ENCODE measurements at places on chromosomes 2 and 18.
A peak's percentile ranks its signal among the peaks of the same experiment; 100 is the strongest.

- peak; percentile 31 for DNase-seq
Observed at GRCh38 chr2:36615222-36615621, 17.3 kb upstream of the FEZ2 start.

DNA sequence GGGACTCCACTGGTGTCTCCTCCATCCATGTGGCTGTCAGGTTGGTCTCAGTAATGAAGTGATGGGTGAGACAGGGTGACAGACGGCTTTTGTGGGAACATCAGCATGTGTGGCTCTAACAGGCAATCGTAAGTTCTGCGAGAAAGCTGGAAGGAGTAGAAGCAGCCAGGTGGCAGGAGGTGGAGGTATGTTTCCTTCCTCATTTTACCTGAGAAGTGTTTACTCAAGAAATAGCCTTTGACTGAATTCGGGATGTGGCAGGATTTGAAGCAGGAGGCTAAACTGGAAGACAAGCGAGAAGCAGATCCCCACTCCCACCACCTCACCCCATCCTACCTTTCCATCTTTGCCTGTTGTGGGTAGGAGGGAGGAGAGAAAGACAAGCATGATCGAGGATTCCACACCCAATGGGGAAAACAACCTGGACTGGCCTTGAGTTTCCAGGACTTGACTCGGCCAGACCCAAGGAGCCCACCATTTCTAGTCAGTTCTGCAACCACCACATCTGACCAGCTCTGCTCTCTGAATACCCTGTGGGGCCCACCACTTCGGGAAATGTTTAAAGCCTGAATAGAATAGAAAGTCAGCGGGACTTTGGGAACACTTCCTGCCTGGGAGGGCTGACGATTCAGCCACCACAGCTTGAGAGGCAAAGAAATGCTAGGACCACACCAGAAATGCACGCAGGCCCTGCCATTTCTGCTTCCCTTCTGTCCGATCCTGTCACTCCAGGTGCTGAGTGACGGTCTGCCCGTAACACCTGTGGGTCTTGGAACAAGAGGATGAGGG lies 1.2 kb downstream of the ABCG8 start:
- no peak for DNase-seq

GRCh38 chr2:83967854-83968253 lies 491.2 kb downstream of the SUCLG1 start:
- DNase-seq: peak; percentile 7

DNA sequence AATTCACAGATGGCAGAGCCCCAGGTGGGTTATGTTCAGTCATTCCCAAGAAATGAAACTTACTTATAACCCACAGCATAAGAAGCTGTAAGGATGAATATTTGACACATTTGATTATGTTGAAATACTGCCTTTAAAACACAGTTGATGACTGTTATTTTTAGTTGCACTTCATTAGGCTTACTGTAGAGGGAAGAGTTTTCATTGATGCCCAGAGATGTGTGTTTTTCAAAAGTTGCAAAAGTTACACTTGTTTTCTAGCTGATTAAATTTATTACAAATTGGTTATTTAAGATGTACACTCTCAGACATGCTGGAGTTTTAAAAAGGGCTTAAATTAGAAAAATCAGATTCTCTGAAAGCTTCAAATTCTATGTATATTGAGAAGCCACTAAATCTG lies 506.1 kb downstream of the PARD3B start:
- no peak for DNase-seq

DNA sequence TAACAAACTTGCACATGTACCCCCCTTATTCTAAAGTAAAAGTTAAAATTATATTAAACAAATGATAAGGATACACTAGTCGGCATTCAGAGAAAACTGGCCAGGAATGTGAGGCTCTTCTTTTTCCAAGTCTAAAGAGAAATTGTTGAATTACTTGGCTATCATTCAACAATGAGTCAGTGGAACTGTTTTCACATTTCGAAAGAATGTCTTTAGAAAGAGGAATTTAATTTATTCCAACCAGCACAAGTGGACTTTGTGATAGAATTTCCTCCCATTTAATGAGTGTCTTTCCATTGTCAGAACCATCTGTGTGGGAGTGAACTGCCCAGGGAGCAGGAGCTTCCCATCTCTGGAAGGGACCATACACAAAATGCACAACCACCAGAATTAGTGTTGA lies 792.2 kb downstream of the EPHA4 start:
- peak; percentile 6 for DNase-seq

GRCh38 chr2:174632841-174633622 lies 35.4 kb upstream of the WIPF1 start:
- peak; percentile 18 for DNase-seq

- DNase-seq: no peak
Observed at GRCh38 chr2:72010647-72011369, 136.9 kb downstream of the CYP26B1 start.

DNA sequence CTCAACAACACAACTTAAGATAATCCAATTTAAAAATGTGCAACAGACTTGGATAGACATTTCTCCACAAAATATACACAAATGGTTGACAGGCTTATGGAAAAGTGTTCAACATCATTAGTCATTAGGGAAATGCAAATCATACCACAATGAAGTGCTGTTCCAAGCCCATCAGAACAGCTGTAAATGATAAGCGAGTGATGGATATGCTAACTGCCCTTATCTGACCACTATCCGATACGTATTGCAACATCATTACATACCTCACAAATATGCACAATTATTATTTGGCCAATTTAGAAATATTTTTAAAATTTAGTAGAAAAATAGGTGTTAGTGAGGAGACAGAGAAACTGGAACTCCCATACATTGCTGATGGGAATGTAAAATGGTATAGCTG lies 62.2 kb downstream of the PPP4R1 start:
- no peak for DNase-seq

DNA sequence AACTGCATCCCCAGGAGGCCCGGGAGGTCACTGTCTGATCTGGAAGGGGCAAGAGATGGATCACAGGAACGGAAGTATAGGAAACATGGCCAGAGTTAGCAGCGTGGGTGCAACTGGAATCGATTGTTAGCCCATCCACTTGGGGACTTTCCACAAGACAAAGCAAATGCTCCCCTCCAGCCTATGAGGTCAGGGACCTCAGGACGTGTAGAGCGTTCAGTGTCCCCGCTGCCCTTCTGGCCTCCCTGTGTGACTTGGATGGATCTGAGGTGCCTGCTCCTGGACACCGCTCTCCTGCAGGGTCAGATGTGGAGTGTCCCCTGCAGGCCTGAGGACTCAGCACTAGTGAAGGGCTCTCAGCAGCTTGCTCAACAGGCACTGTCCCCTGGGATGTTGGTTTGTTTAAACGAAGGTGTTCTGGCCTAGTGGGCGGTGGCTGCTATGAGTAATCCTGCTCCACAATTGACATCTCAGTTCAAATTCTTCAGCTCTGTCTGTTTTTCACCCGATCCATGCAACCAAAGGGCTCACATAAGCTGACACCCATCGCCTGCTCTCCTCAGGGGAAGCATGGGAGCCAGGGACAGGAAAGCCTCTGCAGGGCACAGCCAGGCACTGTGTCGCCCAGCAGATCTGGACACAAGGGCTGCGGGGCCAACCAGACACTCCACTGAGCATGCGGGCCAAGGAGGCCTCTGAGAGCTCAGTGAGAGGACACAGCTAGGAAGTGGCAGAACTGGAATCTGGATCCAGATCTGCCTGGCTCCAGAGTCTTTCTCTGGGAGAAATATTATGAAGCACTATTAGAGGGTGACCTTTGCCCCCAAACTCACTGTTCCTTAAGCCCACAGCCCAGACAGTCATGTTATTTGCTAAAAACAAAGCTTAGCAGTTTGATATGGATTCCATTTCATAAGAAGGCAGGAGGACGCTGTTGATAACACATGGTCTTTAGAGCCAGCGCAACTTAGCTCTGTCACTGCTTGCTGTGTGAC lies 78.5 kb downstream of the RHOB start:
- DNase-seq: peak; percentile 55

DNA sequence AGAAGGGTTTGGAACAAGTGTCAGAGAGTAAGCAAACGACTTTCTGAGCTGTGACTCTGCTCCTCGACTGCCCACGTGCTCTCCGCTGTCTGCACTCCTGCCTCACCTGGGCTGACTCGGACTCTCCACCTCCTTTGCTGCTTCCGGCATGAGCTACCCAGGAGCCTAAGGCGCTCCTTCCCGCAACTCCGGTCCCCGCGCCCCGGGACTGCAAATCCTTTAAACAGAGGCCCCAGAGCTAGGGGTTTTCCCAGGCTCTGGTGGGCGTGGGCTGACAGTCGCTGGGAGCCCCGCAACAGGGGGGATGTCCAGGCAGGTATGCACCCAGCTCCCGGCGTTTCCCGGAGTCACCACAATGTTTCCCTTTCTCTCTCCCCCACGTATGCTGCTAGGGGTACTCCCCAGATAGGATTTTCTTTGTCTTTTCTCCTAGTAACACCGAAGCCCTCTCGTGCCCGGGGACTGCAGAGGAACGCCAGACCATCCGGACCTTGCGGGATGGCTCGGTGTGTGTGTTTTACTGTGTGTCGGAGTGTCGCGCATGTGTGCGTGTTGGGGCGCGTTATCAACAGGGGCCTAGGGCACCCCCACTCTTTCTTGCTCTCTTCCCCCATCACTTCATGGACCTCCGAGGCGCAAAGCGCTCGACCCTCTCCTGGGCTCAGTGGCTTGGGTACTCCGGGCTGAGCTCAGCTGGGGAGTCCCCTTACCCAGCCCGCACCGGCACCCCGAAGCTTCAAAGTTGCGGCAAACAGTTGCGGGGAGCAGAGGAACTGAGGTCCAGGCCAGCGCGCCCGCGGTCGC lies 691 bp upstream of the THSD7B start:
- DNase-seq: peak; percentile 5

DNA sequence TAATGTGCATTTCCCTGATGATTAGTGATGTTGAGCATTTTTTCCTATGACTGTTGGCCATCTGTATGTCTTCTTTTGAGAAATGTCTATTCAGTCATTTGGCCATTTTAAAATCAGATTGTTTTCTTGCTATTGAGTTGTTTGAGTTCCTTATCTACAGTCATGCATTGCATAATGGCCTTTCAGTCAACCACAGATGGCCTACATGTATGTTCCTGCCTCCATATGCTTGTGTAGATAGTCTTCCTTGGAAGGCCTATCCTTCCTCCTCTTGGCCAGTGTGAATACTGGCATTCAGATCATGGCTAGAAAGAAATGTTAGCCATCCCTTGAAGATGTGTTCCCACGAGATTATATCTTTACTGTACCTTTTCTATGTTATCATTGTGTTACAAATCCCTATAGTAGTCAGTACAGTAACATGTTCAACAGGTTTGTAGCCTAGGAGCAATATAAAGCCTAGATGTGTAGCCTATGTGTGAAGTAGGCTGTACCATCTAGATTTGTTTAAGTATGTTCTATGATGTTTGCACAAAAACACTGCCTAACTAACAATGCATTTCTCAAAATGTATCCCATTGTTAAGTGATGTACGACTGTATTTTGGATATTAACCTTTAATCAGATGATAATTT lies 65.6 kb upstream of the CD302 start:
- no peak for DNase-seq

DNA sequence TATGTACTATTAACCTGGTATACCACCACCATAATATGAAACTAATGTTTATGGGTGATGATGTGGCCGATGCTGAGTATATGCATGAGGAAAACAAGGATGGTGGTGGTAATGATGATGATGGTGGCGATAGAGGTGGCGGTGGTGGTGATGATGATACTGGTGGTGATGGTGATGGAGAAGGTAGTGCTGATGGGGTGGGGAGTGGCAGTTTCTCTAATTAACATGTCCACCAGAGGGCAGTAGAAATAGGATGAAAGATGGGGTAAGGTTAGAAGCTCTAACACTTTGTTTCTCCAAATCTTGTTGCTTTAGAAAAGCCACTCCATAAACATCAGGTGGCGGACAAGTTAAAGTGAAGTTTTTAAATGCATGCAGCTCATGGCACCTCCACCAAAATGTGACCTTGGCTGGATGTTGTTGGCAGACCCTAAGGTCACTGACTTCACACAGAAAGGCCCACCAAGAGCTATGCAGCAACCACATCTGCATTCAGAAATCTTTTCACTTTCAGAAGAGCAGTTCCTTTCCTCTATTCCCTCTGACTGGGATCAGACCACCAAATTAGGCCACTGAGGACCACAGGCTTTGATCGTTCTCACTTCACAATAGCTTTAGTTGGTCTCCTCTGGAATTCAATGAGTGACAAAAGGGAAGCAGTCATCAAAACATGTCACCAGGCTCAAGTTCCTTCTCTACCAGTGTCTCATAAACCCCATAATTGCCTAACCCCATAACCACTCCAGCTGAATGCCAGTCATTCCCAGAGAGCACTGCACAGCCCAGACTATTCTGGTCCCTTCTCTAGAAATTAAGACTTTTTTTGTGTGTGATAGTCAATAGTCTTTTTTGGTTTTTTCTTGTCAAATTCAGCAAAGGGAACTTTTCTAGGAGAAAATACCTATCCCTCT lies 7.5 kb upstream of the BCL11A start:
- peak; percentile 65 for DNase-seq

DNA sequence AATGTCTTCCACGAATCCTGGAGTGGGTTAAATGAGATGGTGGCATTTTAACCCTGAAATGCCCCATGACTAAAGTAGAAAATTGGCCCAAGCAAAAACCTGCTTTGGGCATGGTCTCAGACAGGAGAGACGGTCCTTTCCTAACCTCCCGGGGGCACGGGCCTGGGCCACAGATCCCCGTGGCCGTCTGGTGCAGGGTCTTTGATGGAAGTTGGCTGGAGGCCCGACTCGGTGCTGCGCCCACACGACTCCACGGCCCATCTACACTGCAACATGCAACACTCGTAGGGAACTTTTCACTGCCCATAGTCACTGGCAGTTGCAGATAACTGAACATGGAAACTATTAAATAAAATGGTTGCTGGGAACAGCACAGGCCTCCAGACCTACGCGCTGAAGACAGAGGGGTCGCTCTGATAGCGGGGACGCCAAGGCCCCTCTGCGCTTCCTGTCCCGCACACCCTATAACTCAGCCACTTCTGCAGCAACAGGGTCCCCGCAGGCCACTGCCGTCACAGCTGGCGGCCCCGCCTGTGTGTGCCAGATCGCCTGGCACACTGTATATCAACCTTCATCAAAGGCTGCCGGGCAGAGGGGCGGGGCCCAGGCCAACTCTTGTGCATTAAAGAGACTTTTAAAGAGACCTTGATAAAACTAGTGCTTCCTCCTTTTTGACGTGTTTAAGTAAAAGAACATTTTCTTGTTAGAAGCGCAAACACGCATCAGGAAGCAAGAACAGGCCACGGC lies 214.1 kb downstream of the TWIST2 start:
- no peak for DNase-seq

GRCh38 chr2:62343636-62344337 lies 147.9 kb downstream of the B3GNT2 start:
- DNase-seq: no peak

- no peak for DNase-seq
Observed at GRCh38 chr2:95053543-95053942, 28.0 kb downstream of the MAL start.

DNA sequence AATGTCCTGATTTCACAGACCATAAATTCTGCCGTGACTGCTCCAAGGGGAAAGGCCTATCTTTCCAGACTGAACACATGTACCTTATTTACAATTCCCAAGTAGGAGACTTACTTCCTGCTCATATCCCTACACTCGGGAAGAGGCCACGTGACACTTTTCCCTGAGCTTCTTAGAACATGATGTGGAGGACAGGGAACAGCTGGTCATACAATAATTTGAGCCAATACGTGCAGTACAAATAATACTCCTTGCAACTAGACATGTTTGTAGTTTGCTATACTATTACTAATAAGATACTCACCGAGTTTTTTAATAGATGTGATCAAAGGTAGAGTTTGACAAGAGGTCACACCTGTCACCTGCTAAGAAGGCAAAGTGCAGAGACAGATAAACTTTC lies 256.4 kb downstream of the SP3 start:
- no peak for DNase-seq
